GM23248 (cell line): ENCODE measurements at places on chromosomes 4 and X. TPM values are rescaled to one million over a fixed set of nuclear protein-coding genes. Genes with fewer than 3 reads are reported as not detected.

DNA sequence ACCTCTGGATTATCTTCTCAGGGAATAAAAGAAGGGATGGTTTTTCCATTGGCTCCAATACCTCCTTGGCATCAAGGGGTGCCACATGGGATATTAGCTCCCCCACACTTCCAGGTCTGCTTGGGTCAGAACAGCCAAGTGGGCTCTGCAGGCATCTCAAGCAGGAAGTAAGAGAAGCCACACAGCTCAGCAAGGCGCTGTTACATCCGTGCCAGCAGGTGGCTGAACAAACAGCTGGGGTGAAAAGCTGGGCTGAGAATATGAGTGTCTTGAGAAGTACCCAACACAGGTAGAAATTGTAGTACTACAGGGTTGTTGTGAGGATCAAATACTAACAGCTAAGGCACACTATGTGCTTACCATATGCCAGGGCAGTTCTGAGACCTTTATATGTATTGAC lies 76.7 kb upstream of the TMEM150C start:
- H3K27ac ChIP-seq: no peak overlapping the region
- H3K4me1 ChIP-seq: no peaks in the 10 kb centered on the region
- peaks cover 3% of the 10 kb centered on the region; the same call in 1 of the 2 replicates for H3K36me3 ChIP-seq
- H3K4me3 ChIP-seq: no peak overlapping the region
- H3K27me3 ChIP-seq: no peaks in the 10 kb centered on the region

- H3K36me3 ChIP-seq: no peaks in the 10 kb centered on the region
- H3K27ac ChIP-seq: peak overlapping the region; percentile 38
- DNase-seq: peak; percentile 32
- peaks cover 28% of the 10 kb centered on the region for H3K4me1 ChIP-seq
- H3K27me3 ChIP-seq: no peaks in the 10 kb centered on the region
- H3K4me3 ChIP-seq: peak overlapping the region; percentile 14; the same call in 1 of the 2 replicates
These were observed 29.5 kb upstream of the TSPAN5 start for GRCh38 chr4:98687876-98688275.

The TCP11X1 gene
- total RNA-seq: not detected in 2 replicates

The NXF2B gene
- total RNA-seq: not detected in 2 replicates

DNA sequence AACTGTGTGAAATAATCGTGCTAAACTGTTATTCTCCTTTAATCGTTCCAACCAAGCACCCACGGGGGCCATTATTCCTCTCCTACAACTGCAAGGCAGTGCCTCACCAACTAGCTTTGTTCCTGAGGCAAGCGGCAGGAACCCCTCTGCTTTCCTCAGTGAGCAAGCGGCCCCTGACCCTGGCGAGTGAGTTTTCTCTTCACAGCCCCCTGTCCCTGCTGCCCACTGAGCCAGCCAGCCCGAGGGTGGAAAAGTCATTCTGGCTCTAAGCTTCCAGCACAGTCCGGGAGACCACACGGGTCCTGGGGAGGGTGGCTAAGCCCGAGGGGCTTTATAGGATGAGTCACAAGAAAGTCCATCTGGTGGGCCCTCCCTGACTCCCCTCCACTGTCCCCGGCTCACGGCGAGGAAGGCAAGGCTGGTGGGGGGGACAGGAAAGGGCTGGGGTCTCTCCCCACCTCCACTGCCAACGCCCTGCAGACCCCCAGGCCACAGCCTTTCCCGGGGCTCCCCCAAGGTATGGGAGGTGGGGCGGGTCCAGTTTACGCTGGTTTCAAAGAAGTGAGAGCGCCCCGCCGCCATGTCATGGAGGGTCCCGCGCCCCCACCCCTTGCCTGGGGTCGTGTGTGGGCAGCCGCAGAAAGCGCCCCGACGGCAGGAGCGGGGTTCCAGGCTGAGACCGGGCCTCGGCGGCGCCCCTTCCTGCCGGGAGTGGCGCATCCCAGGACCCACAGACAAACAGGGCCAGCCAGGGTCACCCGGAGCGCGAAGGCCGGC lies 45.0 kb downstream of the CPLX1 start:
- peak; percentile 38 for DNase-seq
- H3K4me1 ChIP-seq: peaks cover 14% of the 10 kb centered on the region
- H3K27me3 ChIP-seq: peaks cover 7% of the 10 kb centered on the region; the same call in 1 of the 2 replicates
- peak overlapping the region; percentile 78 for H3K27ac ChIP-seq
- H3K36me3 ChIP-seq: peaks cover 24% of the 10 kb centered on the region
- peak overlapping the region; percentile 88 for H3K4me3 ChIP-seq

The NEIL3 gene
- total RNA-seq: 1.5 and 2.4 TPM in 2 replicates

DNA sequence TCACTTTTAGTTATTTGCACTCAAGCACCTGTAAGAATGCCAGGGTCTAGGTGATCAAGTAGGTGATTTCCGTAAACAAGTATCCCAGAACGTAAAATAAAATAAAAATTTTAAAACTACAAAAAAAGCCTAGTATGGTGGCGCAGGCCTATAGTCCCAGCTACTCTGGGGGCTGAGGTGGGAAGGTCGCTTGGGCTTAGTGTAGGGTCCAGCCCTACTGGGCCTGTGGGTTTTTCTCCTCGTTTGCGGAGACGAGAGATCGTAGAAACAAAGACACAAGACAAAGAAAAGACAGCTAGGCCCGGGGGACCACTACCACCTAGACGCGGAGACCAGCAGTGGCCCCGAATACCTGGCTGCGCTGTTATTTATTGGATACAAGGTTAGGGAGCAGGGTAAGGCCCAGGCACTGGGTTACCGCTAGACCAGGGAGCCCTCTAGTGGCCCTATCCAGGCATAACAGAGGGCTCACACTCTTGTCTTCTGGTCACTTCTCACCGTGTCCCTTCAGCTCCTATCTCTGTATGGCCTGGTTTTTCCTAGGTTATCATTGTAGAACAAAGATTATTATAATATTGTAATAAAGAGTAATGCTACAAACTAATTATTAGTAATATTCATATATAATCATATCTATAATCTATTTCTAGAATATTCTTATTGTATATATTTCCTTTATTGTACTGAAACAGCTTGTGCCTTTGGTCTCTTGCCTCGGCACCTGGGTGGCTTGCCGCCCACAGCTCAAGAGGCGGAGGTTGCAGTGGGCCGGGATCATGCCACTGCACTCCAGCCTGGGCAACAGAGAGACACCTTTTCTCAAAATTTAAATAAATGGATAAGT lies 38.4 kb downstream of the SAGE1 start:
- H3K4me1 ChIP-seq: no peaks in the 10 kb centered on the region
- no peak overlapping the region for H3K4me3 ChIP-seq
- H3K27ac ChIP-seq: no peak overlapping the region
- no peaks in the 10 kb centered on the region for H3K27me3 ChIP-seq
- peak; percentile 42 for DNase-seq

- no peaks in the 10 kb centered on the region for H3K27me3 ChIP-seq
- H3K4me3 ChIP-seq: no peak overlapping the region
- H3K36me3 ChIP-seq: no peaks in the 10 kb centered on the region
- peak; percentile 28 for DNase-seq
These were observed 145.9 kb downstream of the IRS4 start for GRCh38 chrX:108590496-108590895.

GRCh38 chr4:40800064-40800463 lies 50.3 kb downstream of the NSUN7 start:
- DNase-seq: no peak
- no peaks in the 10 kb centered on the region for H3K4me1 ChIP-seq
- no peak overlapping the region for H3K27ac ChIP-seq
- H3K36me3 ChIP-seq: no peaks in the 10 kb centered on the region
- no peaks in the 10 kb centered on the region for H3K27me3 ChIP-seq

The FGA gene
- total RNA-seq: not detected in 2 replicates

DNA sequence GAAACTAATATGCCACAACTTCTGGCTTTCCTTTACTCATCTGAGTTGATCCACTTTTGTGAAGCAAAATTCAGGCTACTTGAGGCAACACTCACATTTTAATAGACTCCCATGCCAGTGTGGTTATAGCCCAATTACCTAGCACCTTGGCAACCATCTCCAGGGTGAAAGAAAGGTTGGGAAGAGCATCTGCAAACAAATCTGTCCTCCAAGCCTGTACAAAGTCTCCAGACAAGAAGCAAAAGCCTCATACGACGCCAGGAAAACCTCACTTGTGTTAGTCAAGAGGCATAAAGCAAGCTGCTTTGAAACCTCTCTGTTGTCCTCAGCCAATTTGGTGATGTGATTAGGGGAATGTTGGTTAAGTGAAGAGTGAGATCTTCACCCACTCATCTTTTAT lies 246.6 kb downstream of the THOC2 start:
- H3K27ac ChIP-seq: no peak overlapping the region
- H3K27me3 ChIP-seq: no peaks in the 10 kb centered on the region
- H3K4me1 ChIP-seq: peaks cover 61% of the 10 kb centered on the region
- no peak for DNase-seq
- no peaks in the 10 kb centered on the region for H3K36me3 ChIP-seq

The PPP4R3C gene
- not detected in 2 replicates for total RNA-seq

The VCX2 gene
- not detected in 2 replicates for total RNA-seq

The RIPPLY1 gene
- not detected in 2 replicates for total RNA-seq

- no peaks in the 10 kb centered on the region for H3K27me3 ChIP-seq
- H3K4me3 ChIP-seq: no peak overlapping the region
- no peaks in the 10 kb centered on the region for H3K36me3 ChIP-seq
- no peak for DNase-seq
- H3K4me1 ChIP-seq: no peaks in the 10 kb centered on the region
These were observed 668.1 kb upstream of the CPEB2 start for GRCh38 chr4:14334166-14334565.

GRCh38 chr4:1570291-1571164 lies 113.6 kb downstream of the FAM53A start:
- no peak overlapping the region for H3K4me3 ChIP-seq
- DNase-seq: no peak
- no peaks in the 10 kb centered on the region for H3K4me1 ChIP-seq
- peaks cover 5% of the 10 kb centered on the region; the same call in 1 of the 2 replicates for H3K27me3 ChIP-seq
- no peak overlapping the region for H3K27ac ChIP-seq

The DCAF8L2 gene
- total RNA-seq: not detected in 2 replicates

The CFAP47 gene
- total RNA-seq: not detected in 2 replicates

GRCh38 chr4:113682730-113683537 lies 78.6 kb downstream of the CAMK2D start:
- H3K36me3 ChIP-seq: no peaks in the 10 kb centered on the region

DNA sequence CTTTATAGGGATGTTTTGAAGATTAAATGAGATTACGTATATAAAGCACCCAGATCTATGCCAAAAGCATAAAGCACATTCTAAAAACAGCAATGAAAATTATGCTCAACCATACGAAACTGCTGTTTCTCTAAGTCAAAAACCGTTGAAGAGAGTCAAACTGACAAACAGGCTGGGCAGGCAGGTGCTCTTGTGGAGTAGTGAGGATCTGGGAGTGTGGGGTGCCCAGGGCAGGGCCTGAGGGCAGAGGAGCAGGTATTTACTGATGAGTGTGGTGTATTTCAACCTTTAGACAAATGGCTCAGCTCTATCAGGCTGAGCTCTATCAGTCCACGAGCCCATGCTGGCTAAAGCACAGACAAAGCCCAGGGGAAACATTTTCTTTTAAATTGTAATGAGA lies 40.4 kb downstream of the RELL1 start:
- H3K4me3 ChIP-seq: no peak overlapping the region
- no peak for DNase-seq
- no peaks in the 10 kb centered on the region for H3K36me3 ChIP-seq
- H3K4me1 ChIP-seq: peaks cover 12% of the 10 kb centered on the region

The PAK3 gene
- not detected in 2 replicates for total RNA-seq

The DDIT4L gene
- total RNA-seq: 2.3 and 3.2 TPM in 2 replicates

- H3K4me3 ChIP-seq: no peak overlapping the region
- H3K27me3 ChIP-seq: peaks cover 16% of the 10 kb centered on the region
- no peaks in the 10 kb centered on the region for H3K36me3 ChIP-seq
- no peak for DNase-seq
- no peak overlapping the region for H3K27ac ChIP-seq
- H3K4me1 ChIP-seq: no peaks in the 10 kb centered on the region
These were observed 40.8 kb upstream of the TMPRSS11E start for GRCh38 chr4:68406479-68406859.

DNA sequence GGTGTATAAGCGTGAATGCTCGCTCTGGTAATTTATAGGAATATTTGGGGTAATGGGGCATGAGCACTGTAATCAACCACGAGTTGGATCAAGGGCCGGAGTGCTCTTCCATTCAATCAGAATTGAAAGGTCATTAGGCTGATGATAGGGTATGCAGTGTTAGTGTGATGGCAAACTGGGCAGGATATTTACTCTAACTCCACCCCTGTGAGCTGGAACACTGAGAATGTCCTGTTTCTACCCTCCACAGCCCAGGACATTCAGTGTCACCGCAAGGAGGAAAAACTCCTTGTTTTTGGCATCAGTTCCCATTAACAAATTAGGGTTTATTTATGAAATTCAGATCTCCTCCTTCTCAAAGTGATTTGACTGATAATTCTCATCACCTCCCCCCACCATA lies 137.8 kb downstream of the HS6ST2 start:
- H3K4me3 ChIP-seq: no peak overlapping the region
- H3K27me3 ChIP-seq: no peaks in the 10 kb centered on the region
- H3K27ac ChIP-seq: no peak overlapping the region
- H3K36me3 ChIP-seq: no peaks in the 10 kb centered on the region

DNA sequence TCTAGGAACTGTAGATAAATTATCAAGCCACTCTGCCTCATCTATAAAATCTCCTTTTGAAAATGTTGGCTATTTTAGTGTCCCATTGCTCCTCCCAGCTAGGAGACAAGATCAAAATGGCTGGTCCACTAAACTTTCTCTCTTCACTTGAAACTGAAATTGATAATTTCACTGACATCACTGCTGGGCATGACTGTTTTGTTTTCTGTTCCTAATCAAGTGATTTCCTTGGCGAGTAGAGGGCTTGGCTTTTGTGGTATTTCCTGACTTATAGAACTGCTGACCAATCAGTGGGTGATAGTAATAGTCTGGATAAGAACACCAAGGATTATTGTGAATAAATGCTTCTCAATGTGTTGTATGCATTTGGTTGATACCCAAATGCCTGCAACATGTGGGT lies 2152.9 kb downstream of the ARAP2 start:
- H3K4me3 ChIP-seq: no peak overlapping the region
- no peak overlapping the region for H3K27ac ChIP-seq
- H3K4me1 ChIP-seq: no peaks in the 10 kb centered on the region
- DNase-seq: no peak
- no peaks in the 10 kb centered on the region for H3K36me3 ChIP-seq

- H3K27ac ChIP-seq: peak overlapping the region; percentile 18; the same call in 1 of the 2 replicates
- H3K36me3 ChIP-seq: no peaks in the 10 kb centered on the region
- H3K4me1 ChIP-seq: no peaks in the 10 kb centered on the region
These were observed 1.1 kb upstream of the GTPBP6 start for GRCh38 chrX:319579-320125.

- H3K4me3 ChIP-seq: no peak overlapping the region
- H3K27me3 ChIP-seq: no peaks in the 10 kb centered on the region
- no peak for DNase-seq
- peaks cover 7% of the 10 kb centered on the region; the same call in 1 of the 2 replicates for H3K4me1 ChIP-seq
- no peak overlapping the region for H3K27ac ChIP-seq
These were observed 2.4 kb downstream of the MGST2 start for GRCh38 chr4:139668036-139668435.

- peaks cover 19% of the 10 kb centered on the region for H3K4me1 ChIP-seq
- DNase-seq: peak; percentile 64
- no peaks in the 10 kb centered on the region for H3K27me3 ChIP-seq
- no peak overlapping the region for H3K4me3 ChIP-seq
- H3K36me3 ChIP-seq: no peaks in the 10 kb centered on the region
- H3K27ac ChIP-seq: peak overlapping the region; percentile 21; the same call in 1 of the 2 replicates
These were observed 78.7 kb downstream of the CLNK start for GRCh38 chr4:10605746-10606482.

DNA sequence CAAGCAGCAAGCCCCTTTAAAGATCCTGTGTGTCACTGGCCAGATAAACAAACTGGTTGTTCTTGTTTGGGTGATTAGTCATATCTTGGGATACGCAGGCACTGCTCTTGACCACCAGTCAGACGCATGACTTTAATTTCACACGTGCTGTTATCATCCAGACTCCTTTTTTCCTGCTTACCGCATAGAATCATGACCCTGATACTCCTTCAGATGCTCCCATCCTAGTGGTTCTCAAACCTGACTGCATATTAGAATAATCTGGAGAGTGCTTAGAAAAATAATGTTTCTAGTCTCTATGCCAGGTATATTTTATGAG lies 78.8 kb downstream of the CLDN22 start:
- peak; percentile 69 for DNase-seq
- H3K4me1 ChIP-seq: peaks cover 15% of the 10 kb centered on the region; the same call in 1 of the 2 replicates
- peaks cover 49% of the 10 kb centered on the region for H3K36me3 ChIP-seq
- H3K27me3 ChIP-seq: no peaks in the 10 kb centered on the region
- H3K27ac ChIP-seq: peak overlapping the region; percentile 31
